Activated CD8-positive, alpha-beta memory T cell treated with anti-CD3 and anti-CD28 coated beads for 1 hour (primary cell): ENCODE measurements at places on chromosomes 4 and X.

GRCh38 chrX:114334473-114334982, 249.4 kb upstream of the HTR2C start:
- no peak for DNase-seq

GRCh38 chr4:161799710-161800109, 364.1 kb downstream of the FSTL5 start:
- DNase-seq = no peak

- peak; percentile 2 for DNase-seq
Measured at GRCh38 chr4:151276787-151277562, at the start of gene PRSS48. PRSS48 (plus strand) TSS chr4:151277161; CDS start chr4:151277173, 12 bp downstream.

- no peak for DNase-seq
Measured at GRCh38 chr4:124060261-124060918, 652.1 kb downstream of the ANKRD50 start.

DNA sequence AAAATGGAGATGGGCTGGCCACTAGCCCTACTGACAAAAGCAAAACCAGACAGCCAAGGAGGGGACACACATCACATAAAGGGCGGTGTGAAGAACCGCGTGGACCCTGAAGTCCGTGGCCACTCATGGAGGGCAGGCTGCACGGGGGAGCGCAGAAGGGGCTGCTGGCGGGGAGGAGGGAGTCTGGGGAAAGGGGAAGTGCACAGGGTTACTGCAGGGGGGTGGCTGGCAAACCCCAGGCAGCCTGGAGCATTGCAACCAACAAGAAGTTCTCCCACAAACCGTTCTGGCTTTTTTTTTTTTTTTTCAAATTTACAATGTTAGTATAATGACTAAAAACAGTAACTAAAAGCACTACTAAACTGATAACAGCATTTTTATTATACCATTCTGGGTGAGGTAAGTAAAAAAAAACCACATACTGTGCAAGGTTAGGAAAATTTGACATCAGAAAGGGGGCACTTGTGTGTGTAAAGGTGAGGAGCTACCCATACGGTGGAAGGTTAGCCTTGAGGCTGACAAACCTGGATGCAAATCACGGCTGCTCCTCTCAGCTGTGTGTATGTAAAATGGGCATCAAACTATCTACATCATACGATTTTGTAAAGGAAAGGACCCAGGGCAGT, 87.1 kb downstream of the TSPAN5 start:
- no peak for DNase-seq

GRCh38 chrX:139204571-139204897, 326.0 kb upstream of the F9 start:
- no peak for DNase-seq

- no peak for DNase-seq
Measured at GRCh38 chrX:130443875-130444274, 42.1 kb downstream of the RBMX2 start.

DNA sequence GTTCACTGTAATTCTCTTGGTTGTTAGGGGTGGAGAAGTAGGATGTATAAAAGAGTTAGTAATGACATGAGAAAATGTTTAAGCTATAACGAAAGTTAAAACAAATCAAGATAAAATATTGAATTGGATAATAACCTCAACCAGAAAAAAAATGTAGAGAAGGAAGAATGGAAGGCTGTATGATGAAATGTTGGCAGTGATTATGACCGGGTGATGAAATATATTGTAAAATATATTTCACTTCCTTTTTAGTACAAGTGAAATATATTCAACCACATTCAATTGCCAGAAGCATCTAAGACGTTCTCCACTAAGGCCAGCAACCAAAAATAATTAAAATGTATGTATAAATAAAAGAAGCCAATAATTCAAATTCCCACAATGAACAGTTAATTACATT, 309.3 kb upstream of the FGF13 start:
- DNase-seq = no peak

DNA sequence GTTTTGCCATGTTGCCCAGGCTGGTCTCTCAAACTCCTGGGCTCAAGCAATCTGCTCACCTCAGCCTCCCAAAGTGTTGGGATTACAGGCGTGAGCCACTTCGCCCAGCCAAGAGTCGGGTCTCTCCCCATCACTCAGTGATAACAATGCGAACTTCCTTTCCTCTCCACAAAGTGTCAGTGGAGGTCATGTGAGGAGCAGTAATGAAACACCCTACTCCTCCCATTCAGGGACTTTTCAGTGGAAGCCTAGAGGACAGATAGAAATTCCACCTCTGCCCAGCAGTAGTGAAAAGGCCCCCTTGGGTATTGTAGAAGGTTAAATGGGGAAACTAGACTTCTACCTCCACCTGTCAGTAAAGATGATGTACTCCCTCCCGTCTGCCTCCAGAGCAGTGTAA, 141.9 kb upstream of the STK26 start:
- no peak for DNase-seq

- DNase-seq = no peak
Measured at GRCh38 chrX:107894038-107894437, 68.4 kb downstream of the MID2 start.

DNA sequence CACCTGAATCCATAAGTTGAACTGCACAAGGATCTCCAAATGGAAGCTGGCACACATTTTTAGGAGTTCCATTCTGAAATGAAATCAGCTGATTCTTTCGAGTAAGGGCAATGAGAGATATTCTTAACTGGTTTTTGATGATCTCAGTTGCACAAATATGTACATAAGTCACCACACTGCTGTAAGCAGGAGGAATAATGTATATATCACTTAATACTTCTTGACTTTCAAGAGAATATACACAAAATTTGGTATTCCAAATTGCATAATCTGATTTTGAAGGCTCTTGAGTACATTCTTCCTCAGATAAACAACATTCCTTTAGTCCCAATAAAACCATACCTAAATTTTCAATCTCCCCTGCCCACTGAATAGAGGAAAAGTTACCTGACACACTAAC, 8.2 kb downstream of the FANCB start:
- DNase-seq = no peak

- DNase-seq = no peak
Measured at GRCh38 chr4:72468904-72469502, 100.0 kb downstream of the ADAMTS3 start.

DNA sequence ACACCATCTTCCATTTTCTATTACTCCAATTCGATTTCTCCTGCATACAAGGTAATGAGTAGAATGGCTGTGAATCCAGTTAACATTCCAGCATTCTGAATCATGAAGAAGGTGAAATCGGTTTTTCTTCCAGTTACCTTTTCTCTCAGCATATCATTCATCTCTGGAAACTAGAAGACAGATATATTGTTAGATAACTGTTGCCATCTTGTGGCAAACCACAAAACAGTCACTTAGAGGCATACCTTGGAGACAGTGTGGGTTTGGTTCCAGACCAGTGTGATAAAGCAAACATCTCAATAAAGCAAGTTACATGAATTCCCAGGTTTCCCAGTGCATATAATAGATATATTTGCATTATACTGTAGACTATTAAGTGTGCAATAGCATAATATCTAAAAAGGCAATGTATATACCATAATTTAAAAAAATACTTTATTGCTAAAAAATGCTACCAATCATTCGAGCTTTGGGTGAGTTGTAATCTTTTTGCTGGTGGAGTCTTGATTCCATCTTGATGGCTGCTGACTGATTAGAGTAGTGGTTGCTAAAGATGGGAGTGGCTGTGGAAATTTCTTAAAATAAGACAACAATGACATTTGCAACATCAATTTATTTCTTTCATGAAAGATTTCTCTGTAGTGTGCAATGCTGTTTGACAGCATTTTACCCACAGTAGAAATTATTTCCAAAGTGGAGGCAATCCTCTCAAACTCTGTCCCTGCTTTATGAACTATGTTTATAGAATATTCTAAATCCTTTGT, 82.1 kb downstream of the SLC39A8 start:
- no peak for DNase-seq

- peak; percentile 54 for DNase-seq
Measured at GRCh38 chr4:139099366-139099982, 77.5 kb downstream of the ELF2 start.

DNA sequence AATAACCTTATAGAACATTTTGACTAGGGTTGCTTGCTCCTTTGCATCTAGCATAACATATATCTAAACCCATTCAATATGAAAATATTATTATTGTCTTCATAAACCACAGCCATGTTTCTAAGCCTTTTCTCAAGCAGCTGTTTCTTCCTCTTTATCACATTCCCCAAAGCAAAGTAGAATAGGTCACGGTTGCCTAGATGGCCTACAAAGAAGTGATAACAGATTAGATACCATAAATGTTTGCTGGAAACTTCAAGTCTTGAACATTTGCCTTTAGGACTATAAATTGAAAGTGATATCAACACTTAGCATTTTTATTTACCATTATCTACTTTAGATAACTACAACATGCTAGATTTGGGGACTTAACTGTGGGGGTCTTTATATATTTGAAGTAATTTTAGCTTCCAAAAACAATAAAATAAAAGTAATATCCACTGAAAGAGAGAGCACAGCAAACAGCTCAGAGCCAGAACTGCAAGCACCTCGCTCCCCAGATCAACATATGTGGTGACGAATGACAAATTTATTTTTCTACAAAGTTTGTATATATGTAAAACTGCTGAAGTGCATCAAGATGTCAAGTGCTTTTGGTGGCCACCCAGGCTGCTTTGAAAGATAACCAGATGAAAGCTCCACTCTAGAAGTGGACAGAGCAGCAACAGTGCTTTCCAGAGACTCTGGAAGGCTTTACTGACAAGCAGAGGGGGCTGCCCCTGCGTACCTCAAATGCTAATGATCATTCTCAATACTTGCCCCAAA, 8.0 kb downstream of the HHIP start:
- no peak for DNase-seq
